ENCODE measurements at places on chromosomes 12 and 14.

- no peak for DNase-seq
These were observed 138.9 kb upstream of the CCND2 start for GRCh38 chr12:4134448-4135263.

DNA sequence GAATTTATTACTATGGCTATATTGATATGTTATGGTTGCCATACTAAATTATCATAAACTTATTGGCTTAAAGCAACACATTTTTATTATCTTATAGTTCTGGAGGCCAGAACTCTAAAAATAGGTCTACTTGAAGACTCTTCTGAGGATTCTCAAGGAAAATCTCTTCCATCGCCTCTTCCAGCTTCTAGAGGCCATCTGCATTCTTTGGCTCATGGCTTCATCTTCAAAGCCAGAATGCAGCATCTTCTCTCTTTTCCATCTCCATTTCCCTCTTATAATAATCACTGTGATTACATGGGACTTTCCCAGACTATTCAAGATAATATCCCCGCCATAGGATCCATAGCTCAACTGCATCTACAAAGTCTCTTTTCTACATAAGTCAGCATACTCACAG lies 385.4 kb downstream of the RMST start:
- DNase-seq = no peak

DNA sequence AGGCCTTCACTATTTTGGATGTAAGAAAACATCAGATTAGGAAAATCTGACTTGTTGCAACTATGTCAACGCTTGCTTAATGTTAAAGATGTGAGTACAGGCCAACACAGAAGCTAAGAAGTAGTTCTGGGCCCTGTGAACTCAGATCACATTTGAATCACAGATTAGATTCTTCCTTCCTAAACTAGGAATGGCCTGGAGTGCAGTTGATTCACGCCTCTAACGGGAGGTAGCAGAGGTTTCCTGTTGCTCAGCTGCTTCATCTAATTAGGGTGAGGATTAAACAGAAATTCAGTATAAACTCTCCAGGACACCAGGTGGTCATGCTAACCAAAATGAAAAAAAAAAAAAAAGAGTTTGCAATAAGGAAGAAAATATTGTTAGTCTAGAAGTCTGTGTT lies 314.3 kb downstream of the TRHDE start:
- DNase-seq = no peak

DNA sequence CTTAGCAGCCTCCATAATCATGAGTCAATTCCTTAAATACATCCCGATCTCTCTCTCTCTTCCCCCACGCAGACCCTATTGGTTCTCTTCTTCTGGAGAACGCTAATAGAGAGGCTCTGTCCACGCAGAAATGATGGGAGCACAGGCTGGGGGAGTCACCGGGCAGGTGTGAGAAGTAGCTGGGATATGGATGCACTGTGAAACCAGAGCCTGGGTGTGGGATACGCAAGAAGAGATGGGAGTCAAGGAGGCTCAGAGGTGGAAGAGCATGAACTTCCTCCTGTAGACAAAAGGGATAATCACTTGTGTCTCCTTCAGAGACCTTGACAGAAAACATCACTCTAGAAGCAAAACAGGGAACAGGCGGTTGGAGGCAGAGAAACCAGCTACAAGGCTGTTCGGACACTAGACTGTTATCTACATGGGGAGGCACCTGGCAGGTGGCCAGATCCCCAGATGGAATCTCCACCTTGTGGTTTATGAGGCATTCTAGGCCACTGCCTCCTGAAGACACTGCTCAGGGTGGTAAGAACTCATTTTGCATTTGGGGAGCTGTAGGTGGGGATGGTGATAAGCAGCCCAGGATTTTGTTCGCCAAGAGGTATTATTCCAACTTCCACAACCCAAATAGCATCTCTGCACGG lies 7.2 kb upstream of the SELPLG start:
- peak; percentile 56 for DNase-seq

DNA sequence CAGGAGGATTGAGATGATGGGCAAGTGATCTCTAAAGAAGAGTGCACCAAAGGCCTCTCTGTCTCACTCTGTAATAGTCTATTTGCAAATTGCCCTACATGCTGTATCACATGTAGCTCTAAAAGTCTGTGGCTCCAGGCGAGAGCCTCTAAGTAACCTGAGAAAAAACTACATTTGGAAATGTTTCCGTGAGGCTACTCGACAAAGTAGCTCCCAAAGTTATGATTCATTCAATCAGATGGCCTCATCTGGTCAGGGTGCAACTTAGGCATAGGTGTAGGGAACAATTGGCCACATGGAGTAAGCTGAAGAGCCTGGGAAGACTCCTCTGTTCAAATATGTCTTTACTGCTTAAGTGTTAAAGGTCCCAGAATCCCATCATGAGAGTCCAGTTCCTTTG lies 155.4 kb upstream of the PLEKHG7 start:
- no peak for DNase-seq

DNA sequence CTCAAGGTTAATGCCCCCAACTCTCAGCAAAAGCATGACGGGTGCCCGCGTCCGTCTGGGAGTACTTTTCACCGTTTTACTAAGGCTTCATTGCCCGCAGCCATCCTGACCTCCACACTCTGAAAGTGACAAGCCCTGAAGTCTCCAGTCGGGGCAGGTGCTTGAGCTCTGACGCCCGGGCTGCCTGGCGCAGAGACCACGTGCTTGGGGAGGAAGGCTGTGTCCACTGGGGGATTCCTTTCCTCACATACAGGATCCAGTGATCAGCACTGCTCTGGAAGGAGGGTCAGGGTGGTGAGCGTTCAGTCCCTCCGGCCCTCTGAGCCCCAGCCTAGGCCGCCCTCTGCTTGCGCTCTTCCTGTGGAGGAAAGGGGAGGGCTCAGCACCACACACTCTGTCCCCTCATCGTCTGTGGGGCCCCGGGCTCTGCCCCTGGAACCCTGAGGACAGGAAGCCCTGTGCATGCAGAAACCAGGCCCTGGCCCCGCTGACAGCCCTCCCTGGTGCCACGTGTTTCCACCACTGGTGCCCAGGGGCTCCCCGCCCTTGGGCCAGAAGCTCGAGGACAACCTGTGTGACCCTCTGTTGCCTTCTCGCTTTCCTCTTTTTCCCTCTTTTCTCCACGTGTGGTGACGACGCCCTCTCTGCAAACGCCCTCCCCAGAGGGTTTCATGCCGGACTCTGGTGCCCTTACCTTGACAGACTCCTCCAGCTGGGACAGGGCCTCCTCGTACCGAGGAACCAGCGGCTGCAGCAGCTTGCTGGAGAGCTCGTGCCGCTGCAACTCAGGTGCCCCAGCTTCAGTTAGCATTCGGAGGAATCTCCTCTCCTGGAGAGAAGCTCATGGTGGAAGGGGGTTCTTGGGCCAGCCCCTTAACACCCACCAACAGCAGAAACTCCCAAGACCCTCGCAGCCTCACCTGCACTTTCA lies 4.9 kb downstream of the DDX51 start:
- no peak for DNase-seq

DNA sequence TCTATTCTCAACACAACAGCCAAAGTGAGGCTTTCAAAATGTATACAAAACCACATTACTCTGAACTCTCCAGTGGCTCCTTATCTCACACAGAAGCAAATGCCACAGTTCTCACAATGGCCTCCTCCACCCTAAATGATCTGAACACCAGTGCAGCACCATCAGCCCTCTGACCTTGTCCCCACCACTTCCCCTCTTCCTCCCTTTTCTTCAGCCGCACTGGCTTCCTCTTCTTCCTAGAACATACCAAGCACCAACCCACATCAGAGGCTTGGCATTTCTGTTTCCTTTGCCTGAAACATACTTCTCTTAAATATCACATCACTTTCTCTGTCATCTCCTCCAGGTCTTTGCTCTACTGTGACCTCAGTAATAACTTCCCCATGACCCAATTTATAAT lies 66.3 kb downstream of the GPR135 start:
- DNase-seq = no peak

- DNase-seq = no peak
These were observed 221.2 kb upstream of the FLRT2 start for GRCh38 chr14:85308531-85309300.

DNA sequence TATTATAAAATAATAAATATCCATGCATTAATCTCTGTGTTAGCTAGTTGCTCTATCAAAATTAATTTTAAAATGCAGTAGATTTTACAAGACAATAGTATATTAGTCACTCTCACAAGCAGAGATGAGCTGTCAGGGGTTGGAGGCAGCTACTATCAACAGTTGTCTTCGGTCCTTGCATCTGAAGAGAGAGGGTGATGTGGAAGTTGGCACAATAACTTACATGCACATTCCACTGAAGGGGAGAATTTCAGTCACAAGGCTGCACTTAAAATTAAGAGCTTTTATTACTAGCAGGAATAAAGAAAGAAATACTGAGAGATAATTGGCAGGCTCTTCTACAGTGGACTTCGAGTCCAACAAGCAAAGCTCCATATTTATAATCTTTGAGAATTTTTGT lies 166.9 kb upstream of the DCN start:
- DNase-seq = no peak

DNA sequence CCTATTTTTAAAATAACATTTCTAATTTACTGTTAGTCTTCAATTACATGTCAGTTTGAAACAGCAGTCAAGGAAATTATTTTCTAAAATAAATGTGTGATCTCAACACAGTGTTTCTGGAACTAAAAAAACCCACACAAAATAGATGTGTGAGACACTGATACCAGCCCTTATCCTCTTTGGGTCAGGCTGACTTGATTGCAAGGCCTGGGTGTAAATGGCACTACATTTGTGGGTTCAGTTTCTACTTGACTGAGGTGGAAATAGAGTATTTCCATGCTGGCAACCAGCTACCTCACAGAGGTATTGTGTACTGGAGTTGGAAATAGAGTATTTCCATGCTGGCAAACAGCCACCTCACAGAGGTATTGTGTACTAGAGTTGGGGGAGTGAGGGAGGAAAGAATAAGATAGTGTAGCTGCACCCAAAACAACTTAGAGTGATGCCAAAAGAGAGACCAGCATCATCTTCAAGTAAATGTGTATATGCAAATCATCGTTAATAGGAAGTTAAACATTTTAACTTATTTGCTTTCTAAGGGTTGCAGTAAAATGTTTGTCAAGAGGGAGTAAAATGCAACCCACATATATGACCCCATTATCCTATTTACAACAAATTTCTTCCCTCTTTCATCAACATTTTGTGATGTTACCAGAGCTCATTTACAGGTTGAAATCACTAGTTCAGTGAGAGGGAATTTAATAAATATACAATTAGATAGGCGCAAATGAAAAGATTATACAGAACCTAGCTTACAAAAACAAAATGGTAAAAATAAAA lies 10.7 kb upstream of the LYZ start:
- DNase-seq = peak; percentile 4

DNA sequence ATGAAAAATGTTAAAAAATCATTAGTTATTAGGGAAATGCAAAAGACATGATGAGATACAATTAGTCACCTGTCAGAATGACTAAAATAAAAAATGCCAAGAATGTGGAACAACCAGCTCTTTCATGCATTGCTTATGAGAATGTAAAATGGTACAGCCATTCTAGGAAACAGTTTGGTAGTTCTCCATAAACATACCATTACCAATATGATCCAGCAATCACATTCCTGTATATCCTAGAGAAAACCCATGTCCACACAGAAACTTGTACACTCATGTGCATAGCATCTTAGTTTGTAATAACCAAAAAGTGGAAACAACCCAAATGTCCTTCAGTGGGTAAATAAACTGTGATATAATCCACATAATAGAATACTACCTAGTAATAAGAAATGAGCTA lies 245.7 kb downstream of the FUT8 start:
- peak; percentile 42 for DNase-seq

- DNase-seq = no peak
These were observed 25.9 kb upstream of the SRSF5 start for GRCh38 chr14:69741055-69741454.

DNA sequence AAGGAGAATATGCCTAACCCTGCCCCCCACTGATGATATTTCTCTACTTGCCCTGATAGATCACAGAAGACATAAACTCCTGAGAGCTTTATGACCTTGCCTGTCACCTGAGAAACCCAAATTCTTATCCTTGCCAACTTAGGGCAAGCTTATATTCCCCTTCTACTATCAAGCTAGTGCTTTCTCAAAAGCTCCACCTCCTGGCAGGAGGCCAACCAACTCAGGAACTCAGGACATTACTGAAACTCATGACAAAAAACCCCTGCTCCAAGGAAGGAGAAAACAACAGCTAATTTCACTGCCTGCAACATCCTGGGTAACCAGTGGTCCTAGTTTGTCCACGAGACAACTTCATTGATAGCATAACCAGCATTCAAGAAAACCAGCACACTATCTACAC lies 60.9 kb upstream of the FSCB start:
- no peak for DNase-seq

DNA sequence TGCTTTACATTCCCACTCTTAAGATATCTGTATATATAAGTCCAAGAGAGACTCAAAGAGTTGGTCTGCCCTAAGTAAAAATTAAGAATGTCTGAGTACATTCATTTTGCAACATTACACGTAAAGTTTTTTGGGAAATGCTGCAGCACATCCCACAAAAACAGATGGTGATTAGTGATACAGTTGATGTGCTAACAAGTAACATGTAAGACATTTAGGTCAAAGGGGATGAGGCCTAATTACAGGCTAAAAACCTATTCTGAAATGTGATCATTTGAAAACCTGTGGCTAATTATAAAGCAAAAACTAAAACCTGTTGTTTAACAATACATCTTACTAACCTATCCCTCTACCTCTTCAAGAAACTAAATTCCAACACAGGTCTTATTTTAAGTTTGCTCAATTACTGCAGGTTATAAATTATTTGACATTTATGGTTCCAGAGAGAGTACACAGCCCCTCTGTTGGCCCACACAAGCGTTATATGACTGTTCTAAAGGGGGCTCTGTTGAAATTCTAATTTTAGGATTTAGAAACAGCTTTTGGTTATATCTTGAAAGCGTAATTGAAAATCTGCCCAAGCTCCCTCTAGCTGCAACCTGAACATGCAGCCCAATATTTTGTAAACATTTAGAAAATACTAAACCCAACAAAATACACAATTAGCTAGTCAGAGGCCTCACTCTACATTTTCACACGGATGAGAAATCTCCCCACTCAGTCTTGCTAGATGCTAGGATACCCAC lies 42.9 kb downstream of the BRAP start:
- no peak for DNase-seq

GRCh38 chr12:124837958-124838803 lies 25.5 kb downstream of the SCARB1 start:
- peak; percentile 97 for DNase-seq

DNA sequence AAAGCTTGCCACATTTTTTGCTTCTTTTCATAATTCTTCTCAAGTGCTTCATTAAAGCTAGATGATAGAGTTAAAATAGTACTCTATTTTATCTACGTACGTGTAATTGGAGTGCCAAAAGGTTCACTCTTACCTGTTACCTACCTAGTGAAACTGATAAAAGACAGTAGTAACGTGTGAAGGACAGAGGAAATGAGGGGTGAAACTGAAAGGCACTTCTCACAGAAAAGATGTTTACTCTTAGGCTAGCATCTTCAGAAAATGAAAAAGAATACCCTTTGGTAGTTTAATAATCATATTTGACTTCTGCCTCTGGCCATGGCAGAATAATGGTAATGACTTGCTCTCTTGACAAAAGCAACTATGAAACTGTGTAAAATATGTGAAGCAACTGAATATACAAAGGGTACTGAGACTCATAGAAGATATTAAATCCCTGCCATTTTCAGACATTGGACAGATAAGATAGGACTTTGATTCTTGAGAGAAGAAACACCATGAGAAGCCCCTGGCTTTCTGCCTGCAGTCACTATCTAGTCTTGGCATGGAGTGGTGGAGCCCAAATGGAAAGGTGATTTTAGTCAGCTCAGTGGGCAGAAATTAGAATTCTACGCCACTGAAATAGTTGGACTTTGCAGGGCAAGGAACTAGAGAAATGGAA lies 6.3 kb upstream of the EVL start:
- no peak for DNase-seq

All from astrocyte of the hippocampus (primary cell).